Jurkat, Clone E6-1 (cell line): ENCODE measurements at places on chromosomes 1 and 21.

- DNase-seq, result no peak
These were observed 1.9 kb downstream of the GJA5 start for GRCh38 chr1:147758379-147759100.

DNA sequence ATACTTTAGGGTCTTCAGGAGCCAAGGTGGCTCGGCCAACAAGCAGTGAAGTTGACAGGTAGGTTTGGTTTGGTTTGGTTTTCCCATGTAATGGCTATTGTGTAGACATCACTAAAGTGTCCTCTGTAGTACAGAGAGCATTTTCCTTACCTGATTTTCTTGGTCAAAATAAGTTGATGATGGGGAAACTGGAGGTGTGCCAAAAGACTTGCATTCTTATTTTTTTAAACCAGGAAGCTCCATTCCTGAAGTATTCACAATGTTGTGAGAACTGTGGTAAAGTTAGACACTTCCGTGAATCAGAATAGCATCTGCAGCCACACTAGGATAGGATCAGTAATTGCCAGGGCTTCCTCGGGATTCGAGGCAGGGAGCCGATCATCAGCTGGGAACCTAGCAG lies 2.9 kb downstream of the ZBTB37 start:
- no peak for DNase-seq

DNA sequence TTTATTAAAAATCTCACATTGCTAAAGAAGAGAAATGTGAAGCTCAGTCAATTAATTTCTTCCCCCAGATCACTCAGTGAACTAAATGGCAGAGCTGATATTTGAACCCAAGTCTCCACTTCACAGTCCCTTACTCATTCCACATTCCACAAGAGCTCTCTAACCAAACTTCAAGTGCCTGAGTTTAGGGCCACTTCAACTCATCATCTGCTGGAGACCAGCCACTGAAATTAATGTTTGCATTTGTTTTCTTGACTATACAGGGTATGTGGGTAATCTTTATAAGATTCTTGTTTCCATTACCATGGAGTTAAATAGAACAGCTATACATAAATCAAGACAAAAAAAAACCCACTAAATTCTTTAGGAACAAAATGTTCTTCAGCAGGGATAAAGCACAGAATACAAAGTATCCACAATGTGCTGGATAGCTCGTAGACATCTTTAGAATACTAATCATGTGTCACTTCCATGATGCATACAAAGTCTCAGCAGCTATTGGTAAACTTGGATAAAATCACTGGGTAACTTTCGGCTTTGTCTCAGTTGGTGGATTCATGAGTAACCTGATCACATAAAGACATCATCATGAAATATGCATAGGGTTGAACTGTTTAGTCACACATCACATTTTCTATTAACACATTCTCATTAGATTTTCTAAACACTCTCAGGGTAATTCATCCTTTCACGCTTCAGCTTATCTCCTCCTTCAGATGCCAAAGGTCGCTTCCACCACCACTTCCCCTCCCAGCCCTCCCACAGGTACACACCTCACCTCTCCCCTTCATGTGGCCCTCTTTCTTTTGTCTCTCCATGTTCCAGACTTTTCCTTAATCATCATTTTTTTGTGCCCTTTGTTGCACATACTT lies 89.8 kb downstream of the LRRC53 start:
- DNase-seq, result no peak

- peak; percentile 79 for DNase-seq
These were observed 51.0 kb downstream of the RPL5 start for GRCh38 chr1:92882819-92883218.

- no peak for DNase-seq
These were observed 12.7 kb downstream of the EPHA10 start for GRCh38 chr1:37752213-37752582.

- DNase-seq, result peak; percentile 94
These were observed at the start of gene MR1 for GRCh38 chr1:181033799-181034451. TSS of gene MR1 (plus strand) at chr1:181033983. CDS start at chr1:181034008, 25 bp downstream.

GRCh38 chr1:44371206-44371605 lies 16.1 kb upstream of the ERI3 start:
- no peak for DNase-seq

GRCh38 chr1:59738591-59739015 lies 76.1 kb upstream of the HOOK1 start:
- no peak for DNase-seq

- DNase-seq, result no peak
These were observed 163.5 kb upstream of the RUNX1 start for GRCh38 chr21:35212393-35213127.

GRCh38 chr21:38467374-38467773 lies 30.9 kb downstream of the ERG start:
- DNase-seq, result no peak

DNA sequence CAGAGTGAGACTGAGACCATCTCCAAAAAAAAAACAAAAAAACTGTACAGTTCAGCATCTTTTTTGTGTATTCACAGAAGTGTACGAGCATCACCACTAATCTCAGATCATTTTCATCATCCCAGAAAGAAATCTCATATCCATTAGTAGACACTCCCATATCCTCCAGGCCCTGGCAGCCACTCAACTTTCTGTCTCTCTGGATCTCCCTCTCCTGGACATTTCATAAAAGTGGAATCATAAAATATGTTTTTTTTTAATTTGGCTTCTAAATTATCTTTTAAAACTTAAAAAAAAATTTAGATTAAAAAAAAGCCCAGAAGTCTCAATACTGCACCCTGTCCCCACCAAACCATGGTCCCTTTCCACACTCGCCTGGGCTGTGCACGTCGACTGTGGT lies 22.1 kb downstream of the RIPPLY3 start:
- no peak for DNase-seq

DNA sequence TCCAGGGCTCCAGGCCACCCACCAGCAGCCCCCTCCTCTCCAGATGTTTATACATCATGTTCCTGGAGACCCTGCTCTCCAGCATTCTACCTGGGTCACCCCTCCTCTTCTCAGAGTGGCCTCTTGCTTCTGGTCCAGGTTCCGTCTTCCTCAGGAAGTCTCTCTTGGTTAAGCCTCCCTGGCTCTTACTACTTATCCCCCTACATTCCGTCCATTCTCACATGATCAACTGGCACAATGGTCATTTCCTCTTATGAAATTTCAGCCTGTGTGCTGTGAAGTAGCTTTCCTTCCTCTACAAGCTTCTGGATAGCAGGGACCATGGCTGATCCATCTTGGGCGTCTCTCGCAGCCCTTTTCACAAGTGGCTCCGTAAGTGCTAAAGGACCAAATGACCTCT lies 33.9 kb upstream of the ATP2B4 start:
- DNase-seq, result no peak

DNA sequence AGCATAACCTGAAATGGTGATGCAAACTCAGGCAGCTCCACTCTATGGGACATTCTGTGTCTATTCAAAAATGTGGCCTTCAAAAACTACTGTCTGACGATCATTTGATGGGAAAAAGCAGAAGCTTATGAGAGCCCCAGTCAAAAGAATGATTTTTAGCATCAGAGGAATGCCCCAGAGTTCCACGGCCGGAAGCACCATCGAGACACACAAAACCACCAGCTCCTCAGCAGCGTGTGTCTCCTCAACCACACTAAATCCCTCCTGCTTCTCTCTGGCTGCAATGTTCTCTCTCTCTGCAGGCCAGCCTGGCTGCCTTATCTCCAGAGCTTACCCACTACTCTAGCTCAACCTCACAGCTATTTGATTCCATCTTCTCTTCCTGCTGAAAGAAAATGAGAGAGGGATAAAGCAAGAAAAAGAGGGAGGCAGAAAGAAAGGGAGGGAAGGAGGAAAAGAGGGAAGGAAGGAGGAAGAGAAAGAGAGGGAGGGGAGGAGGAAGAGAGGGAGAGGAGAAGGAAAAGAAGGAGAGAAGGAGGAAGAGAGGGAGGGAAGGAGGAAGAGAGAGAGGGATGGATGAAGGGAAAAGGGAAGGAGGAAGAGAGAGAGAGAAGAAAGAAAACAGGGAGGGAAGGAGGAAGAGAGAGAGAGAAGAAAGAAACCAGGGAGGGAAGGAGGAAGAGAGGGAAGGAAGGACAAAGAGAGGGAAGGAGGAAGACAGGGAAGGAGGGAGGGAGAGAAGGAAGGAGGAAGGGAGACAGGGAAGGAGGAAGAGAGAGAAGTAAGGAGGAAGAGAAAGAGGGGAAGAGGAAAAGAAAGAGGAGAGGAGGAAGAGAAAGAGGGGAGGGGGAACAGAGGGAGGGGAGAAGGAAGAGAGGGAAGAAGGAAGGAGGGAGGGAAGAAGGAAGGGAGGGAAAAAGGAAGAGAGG lies 33.5 kb upstream of the LAPTM5 start:
- DNase-seq, result peak; percentile 51

DNA sequence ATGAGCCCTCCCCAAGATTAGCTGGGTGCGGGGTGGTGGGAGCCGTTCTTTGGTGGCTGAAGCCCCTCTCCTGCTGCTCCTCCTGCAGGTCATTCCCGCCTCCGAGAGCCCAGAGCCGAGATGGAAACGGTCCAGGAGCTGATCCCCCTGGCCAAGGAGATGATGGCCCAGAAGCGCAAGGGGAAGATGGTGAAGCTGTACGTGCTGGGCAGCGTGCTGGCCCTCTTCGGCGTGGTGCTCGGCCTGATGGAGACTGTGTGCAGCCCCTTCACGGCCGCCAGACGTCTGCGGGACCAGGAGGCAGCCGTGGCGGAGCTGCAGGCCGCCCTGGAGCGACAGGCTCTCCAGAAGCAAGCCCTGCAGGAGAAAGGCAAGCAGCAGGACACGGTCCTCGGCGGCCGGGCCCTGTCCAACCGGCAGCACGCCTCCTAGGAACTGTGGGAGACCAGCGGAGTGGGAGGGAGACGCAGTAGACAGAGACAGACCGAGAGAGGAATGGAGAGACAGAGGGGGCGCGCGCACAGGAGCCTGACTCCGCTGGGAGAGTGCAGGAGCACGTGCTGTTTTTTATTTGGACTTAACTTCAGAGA lies 448 bp downstream of the G0S2 start:
- DNase-seq, result no peak

DNA sequence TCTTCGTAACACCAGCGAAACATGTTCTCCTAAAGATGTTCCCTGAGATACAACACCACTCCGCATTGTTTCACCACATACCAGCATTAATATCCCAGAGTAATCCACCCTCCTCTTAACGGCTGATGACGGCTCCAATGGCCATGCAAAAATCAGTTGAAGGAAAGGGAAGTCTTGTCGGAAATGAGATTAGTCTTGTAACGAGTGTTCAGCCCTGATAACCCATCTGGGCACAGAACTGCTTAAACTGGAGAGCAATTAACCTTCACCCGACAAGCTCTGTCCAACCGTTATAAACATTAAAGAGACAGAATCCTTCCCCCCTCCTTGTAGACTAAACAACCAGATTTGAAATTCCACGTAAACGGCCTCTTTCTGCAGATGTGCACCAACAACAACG lies 21.9 kb downstream of the ERG start:
- DNase-seq, result peak; percentile 98

DNA sequence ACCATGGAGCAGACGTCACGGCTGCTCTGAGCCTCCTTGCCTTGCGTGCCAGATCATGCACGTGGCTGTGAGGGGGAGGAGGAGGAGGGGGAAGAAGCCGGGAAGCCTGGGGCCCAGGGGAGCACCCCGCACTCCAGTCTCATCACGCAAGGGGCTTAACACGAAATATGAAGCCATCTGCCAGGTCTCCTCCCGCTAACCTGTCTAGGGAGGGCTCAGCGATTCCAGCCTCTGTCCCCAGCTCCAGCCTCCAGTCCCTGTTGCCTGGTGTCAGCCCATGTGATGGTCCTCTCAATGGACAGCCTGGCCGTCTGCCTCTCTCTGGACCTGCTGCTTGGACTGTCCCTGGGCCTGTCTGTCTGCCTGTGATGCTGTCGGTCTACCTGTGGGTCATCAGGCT lies 22.5 kb upstream of the C1QA start:
- DNase-seq, result no peak

- no peak for DNase-seq
These were observed 14.3 kb downstream of the PTAFR start for GRCh38 chr1:28162151-28162550.

GRCh38 chr1:108533351-108534083 lies 26.4 kb upstream of the EEIG2 start:
- peak; percentile 76 for DNase-seq

GRCh38 chr1:84450910-84451309 lies 28.2 kb upstream of the RPF1 start:
- no peak for DNase-seq

- DNase-seq, result no peak
These were observed 13.0 kb upstream of the SLC35A3 start for GRCh38 chr1:99956755-99957154.

- no peak for DNase-seq
These were observed 20.4 kb downstream of the RPE65 start for GRCh38 chr1:68429233-68429808.

DNA sequence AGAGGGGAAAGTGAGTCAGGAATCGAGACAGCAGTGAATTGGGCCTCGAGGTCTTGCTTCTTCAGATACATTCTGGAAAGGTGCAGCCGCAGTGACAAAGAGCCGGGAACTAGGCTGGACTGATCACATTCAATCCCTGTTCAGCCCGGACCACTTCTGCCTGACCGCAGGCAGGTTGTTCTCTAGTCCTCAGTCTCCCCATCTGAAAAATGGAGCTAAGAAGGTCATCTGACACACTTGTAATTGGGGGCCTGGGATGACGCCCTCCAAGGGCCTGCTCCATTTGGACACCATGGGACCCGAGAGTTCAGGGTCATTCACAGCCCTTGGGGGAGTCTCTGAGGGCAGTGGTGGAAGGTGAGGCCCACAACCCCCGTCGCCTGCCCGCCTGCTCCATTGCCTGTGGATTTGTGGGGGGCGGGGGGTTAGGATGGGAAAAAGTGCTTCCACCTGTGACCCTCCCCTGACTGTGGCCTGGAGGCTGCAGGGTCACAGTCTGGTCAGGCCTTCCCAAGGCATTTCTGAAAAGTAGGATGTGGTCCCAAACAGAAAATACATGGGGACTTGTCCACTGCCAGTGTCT lies 87.9 kb upstream of the CSF3R start:
- no peak for DNase-seq

- no peak for DNase-seq
These were observed 16.5 kb downstream of the ATF3 start for GRCh38 chr1:212624976-212625501.

GRCh38 chr1:192496369-192497056 lies 79.1 kb upstream of the RGS1 start:
- no peak for DNase-seq

DNA sequence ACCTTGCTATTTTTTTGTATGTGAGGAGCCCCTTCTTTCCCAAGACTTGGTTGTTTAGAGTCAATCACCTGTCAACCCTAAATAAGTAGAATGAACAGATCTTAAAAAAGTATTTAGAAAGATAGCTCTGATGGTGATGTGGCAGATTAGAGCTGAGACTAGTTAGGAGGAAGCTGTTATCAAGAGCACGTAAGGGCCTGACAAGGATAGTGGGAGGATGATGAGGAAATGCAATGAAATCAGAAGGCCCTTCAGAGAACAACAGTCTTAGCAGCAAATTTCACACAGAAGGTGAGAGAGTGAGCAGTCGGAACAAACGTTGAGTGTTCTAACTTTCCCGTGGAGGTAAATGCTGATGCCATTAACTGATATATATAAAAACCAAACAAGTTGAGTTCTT lies 15.9 kb upstream of the S1PR1 start:
- no peak for DNase-seq
